ENCODE measurements at places on chromosomes 2 and 18. TPM values are rescaled to one million over a fixed set of nuclear protein-coding genes. Genes with fewer than 3 reads are reported as not detected.

GRCh38 chr18:11215216-11215615 is 65.8 kb upstream of the PIEZO2 start:
- DNase-seq, result no peak

GRCh38 chr2:43885132-43885632 is 46.4 kb downstream of the ABCG8 start:
- no peak for DNase-seq

GRCh38 chr2:179592167-179592936 is 269.1 kb downstream of the ZNF385B start:
- DNase-seq, result no peak

DNA sequence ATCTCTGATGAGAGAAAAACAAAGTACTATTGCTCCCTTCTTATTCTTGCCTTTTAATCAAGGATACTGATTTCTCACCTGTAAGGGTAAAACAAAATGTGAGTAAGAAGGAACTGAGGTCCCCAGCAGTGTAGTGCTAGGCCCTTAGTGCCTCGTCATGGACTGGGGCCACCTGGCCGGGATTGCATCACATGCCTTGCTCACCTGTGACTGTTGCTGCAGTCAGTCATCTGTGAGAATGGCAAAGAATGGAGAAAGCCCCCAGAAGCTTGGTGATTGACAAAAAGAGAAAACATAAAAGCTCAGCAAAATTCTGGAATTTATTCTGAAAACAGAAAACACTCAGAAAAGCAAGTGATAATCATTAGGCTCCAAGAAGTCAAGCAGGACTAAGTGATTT is 63.4 kb downstream of the SPATS2L start:
- no peak for DNase-seq

DNA sequence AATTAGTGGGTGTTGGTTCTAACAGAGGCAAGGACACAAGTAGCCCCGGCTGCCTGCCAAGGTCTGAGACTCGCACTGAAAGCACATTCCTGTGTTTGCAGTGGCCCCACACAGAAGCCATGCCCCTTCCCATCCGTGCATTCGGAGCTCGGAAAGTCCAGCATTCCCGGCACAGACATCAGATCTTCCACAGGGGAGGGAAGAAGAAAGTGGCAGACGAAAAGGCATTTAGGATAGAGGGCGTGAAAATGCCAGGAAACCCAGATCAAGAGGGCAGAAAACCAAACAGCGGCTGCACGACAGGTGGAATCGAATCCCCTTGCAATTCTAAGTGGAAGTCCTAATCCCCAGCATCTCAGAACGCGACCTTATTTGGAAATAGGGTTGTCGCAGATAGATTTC is 105.5 kb upstream of the ASB18 start:
- no peak for DNase-seq

GRCh38 chr2:86065512-86065911 is 40.2 kb downstream of the POLR1A start:
- no peak for DNase-seq

DNA sequence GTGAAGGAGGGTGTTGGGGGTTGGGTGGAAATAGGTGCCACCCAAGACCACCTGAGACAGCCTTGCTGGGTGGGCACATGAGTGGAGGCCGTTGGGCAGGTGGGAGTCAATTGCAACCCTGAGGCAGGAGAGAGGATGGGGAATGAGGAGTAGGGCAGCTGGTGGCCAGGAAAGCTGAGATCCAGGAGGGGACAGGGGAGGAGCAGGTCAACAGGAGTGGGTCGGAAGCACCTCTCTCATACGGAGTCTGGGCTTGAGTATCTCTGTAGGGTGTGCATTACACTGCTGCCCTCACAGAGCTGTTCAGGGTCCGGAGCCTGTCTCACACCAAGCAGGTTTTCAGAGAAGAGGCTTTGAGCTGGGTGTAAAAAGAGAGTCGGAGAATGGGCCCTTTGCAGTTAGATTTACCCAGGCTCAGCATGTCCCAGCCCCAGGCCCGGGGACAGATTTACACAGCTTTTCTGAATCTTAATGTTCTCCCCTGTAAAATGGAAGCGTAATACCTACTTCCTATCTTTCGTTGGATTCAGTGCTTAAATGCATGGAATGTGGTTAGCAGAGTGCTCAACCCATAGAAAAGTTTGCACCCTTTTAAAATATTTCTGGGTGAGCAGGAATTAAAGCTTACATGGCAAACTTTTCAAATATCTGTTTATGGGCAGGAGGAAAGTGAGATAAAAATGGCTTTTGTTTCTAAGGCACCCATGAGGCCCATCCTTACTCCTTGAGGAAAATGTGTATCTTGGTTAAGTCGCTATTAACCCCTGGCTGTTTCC is 144.0 kb upstream of the MYCN start:
- no peak for DNase-seq

DNA sequence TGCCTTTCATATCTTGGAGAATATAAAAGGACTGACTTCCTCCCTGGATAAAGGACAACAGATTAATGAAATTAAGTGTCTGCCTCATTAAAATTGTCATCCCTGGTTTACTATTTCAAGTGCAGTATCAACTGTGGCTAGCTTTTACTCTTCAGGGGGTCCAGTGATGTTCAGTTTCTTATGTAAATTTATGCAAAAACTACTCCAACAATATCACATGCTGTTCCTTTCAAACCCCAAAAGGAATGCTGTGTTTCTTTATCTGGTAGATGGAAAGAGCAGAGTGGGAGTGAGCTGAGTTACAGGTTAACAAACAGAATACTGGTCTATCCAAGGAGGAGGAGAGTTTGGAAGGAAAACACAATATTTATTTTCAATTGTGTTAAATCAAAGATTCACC is 283.7 kb upstream of the VWC2L start:
- DNase-seq, result no peak

- no peak for DNase-seq
Observed at GRCh38 chr18:34802959-34803358, 92.9 kb downstream of the DTNA start.

DNA sequence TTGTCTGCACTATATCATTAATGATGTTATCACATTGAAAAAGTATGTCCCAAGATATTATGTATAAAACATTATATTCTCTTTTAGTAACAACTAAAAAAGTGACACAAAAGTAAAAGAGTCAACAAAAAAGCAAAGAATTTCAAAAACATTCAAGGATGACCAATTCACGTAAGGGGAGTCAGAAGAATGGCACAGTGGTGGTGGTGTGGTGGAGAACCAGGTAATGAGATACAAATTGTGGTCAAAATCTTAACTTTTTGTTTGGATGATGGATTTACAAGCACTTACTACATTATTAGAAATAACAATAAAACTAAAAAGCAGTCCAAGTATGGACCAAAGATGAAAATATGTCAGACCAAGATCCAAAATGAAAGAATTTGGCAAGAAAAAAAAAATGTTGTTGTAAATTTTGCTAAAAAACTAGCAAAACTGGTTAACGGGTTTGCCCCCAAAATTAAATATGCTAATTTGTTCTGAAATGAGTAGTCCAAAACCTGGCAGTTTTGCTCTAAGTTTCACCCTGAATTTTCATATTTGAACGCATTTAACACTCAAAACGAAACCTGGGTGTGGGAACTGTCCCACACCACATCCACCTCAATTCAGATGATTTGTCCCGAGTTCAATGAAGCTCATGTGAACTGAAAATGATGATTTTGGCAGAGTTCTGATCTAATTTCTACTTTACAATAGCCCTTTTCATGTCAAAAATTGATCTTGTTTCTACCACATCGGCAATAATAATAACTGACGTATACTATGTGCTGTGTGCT is 135.8 kb downstream of the IKZF2 start:
- DNase-seq, result no peak

DNA sequence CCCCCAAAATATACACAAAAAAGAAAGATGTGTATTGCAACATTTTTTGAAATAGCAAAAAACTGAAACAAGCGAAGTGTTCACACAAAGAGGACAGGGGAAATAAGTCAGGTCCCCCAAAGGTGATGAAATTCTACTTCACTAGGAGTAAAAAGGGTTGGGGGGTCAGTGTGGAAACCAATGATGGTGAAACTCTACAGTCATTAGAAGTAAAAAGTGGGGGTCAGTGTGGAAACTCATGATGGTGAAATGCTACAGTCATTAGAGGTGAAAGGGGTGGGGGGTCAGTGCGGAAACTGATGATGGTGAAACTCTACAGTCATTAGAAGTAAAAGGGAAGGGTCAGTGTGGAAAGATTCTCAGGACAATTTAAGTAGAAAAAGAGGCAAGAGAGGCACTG is 298.2 kb downstream of the EIPR1 start:
- DNase-seq, result no peak

Gene SYT4
- not detected for total RNA-seq

Gene CACNB4
- total RNA-seq, result 0.86 TPM

Gene NEU4
- 0.10 TPM for total RNA-seq

Gene LYPD6
- total RNA-seq, result not detected

Gene B3GNT7
- total RNA-seq, result 23.7 TPM

Gene REEP1
- not detected for total RNA-seq

Data from activated B cell treated with CpG ODN at 0.5 μM for 24 hours (primary cell).